ENCODE measurements at places on chromosomes 16 and 17.

GRCh38 chr17:65786479-65786878 is 225.0 kb upstream of the AXIN2 start:
- no peak for DNase-seq

GRCh38 chr17:77736721-77737120 is 221.8 kb upstream of the TNRC6C start:
- no peak for DNase-seq

GRCh38 chr16:17082095-17082882 is 388.5 kb downstream of the XYLT1 start:
- DNase-seq, result no peak

DNA sequence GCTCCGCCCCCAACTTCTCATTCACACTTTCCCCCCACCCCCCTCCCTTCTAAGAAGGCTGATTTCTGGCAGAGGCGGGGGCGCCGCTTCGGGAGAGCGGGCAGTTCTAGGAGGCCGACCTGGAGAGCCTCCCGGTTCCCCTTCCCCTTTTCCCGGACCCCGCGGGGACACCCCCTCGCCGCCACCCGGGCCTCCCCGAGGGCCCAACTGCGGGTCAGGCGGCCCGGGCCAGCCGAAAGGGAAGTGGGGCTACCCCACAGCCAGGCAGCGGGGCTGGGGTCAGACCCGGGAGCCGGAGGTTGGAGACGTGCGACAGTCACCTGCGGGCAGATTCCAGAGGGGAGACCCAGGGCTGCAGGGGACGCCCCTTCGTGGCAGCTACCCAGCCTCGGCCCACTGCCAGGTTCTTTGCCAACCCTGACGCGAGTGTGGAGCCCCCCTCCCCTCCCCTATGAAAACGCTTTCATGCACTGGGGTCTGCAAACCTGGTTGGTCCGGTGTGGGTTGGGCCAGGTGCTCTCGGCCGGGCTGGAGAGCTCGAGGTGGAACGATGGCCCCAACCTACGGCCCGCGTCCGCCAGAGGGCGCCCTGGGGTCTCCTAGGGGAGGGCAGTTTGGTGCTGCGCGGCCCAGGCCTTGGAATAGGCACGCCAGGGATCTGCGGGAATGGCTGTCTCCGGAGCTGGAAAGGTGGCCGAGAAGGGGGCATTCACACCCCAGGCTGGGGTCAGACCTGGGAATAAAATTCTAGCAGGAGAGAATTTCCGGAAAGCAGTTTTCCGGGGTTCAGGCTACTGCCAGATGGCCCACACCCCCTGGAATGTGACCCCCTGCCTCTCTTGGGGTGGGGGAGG is 721 bp upstream of the SOCS3 start:
- DNase-seq, result no peak

- DNase-seq, result no peak
Observed at GRCh38 chr16:68446681-68447652, 1.3 kb downstream of the SMPD3 start.

- no peak for DNase-seq
Observed at GRCh38 chr17:50437409-50437808, 11.4 kb downstream of the ACSF2 start.

DNA sequence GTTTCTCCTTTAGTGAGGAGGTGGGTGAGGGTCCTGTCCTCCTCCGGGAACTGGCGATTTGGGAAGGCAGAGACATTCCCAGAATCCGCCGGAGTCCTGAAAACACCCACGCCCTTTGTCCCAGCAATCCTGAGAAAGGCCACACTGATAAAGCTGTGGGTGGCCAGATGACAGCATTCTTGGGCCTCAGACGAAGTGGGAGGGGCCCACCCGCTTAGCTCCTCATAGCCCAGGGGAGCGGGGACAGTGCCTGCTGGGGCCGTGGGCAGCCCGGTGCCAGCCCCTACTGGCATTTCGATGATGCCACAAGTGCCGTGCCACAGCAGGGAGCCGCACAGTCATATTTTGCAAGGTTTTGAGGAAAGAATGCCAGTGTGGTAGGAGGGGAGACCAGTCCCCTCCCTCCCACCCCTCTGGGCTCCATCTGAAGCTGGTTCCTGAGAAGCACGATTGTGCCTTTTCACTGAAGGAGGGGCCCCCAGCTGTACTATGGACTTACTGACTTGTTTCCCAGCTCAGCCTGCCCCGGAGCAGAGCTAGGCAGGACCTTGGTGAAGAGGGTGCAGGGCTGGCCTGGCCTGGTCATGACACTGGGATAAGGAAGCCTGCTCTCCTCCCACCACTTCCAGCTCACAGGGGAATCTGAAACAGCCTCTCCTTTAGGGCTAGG is 20.9 kb upstream of the MPRIP start:
- DNase-seq, result no peak

- DNase-seq, result no peak
Observed at GRCh38 chr16:65782611-65783600, 583.6 kb upstream of the CDH5 start.

GRCh38 chr16:78399384-78399783 is 299.9 kb downstream of the WWOX start:
- no peak for DNase-seq

- no peak for DNase-seq
Observed at GRCh38 chr16:49940464-49941224, 84.4 kb upstream of the CNEP1R1 start.

GRCh38 chr16:84062734-84063640 is 20.4 kb upstream of the SLC38A8 start:
- no peak for DNase-seq

DNA sequence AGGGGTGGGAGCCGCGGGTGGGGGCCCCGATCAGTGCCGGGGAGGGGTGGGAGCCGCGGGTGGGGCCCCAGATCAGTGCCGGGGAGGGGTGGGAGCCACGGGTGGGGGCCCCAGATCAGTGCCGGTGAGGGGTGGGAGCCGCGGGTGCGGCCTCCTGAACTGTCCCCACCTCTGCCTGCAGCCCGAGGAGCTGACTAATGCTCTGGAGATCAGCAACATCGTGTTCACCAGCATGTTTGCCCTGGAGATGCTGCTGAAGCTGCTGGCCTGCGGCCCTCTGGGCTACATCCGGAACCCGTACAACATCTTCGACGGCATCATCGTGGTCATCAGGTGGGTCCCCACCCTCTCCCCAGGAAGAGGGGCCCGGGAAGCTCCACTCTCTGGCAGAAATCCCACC is 20.1 kb downstream of the TPSG1 start:
- DNase-seq, result no peak

DNA sequence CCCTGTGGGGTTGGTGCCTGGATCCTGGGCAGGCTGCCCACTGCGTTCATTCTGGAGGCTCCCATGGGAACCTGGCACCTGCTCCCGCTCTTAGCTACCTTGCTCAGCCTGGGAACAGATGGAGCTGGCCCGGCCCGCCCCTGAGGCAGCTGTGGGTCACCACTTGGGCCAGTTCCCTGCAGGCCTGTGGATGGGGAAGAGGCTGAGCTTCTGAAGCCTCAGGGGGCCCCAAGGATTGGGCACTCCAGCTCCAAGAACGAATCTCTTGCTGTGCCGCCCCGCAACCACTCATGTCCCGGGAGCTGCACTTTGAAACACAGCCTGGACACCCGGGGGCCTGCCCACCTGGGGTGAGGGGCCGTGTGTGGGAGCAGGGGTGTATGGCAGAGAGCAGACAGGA is 37.7 kb downstream of the BAHCC1 start:
- DNase-seq, result no peak

Data from glomerular endothelial cell (primary cell).